ENCODE measurements at places on chromosomes 5 and 9. TPM values are rescaled to one million over a fixed set of nuclear protein-coding genes. Genes with fewer than 3 reads are reported as not detected.

- H3K36me3 ChIP-seq = no peaks in the 10 kb centered on the region
- H3K27me3 ChIP-seq = no peaks in the 10 kb centered on the region
- H3K4me3 ChIP-seq = no peak overlapping the region
- H3K4me1 ChIP-seq = peaks cover 24% of the 10 kb centered on the region
- DNase-seq = no peak
- no peak overlapping the region for H3K27ac ChIP-seq
Measured at GRCh38 chr9:114166614-114167572, 11.6 kb downstream of the COL27A1 start.

DNA sequence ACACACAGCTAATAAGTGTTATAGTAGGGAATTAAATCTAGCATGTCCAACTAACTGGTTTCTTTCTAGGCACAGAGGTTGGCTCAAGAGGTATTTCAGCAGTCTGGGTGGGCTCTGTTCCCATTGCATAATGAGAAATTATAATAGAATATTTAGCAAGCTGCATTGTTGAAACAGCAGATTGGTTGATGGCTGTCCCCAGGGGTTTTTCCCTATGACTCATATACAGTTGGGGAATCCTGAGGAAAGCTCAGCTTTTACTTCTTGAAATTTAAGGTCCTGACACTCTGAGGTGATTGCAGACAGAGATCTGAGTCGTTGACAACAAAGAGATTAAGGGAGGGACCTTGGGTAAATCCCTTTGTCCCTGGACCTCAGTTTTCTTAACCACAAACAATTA, 38.3 kb upstream of the TNFSF8 start:
- H3K27ac ChIP-seq = no peak overlapping the region
- H3K4me1 ChIP-seq = no peaks in the 10 kb centered on the region
- no peaks in the 10 kb centered on the region for H3K27me3 ChIP-seq
- H3K4me3 ChIP-seq = no peak overlapping the region
- no peak for DNase-seq

DNA sequence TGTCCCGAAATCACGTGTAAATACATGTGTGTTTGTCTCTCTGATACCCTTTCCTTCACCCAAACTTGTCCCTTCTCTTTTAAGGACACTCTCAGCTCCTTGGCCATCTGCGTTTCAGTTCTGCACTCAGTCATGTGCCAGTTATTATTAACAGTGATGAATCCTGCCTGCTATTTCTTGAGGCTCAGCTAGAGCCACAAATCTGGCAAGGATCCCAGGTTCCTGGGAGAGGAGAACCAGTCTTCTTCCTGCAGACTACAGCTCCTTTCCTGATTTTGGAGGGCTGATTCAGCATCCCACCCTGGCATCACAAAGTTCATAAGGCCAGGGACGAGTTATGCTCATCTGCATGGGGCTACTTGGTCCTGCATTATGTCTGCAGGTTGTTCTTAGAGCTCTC, 5.6 kb downstream of the MAMDC2 start:
- peak overlapping the region; percentile 82 for H3K27ac ChIP-seq
- H3K4me1 ChIP-seq = no peaks in the 10 kb centered on the region
- no peak overlapping the region for H3K4me3 ChIP-seq
- DNase-seq = peak; percentile 87
- no peaks in the 10 kb centered on the region for H3K36me3 ChIP-seq
- no peaks in the 10 kb centered on the region for H3K27me3 ChIP-seq

- peak overlapping the region; percentile 81 for H3K27ac ChIP-seq
- H3K27me3 ChIP-seq = no peaks in the 10 kb centered on the region
- no peak overlapping the region for H3K4me3 ChIP-seq
- H3K4me1 ChIP-seq = no peaks in the 10 kb centered on the region
- H3K36me3 ChIP-seq = no peaks in the 10 kb centered on the region
Measured at GRCh38 chr9:124262649-124262972, 4.9 kb downstream of the NEK6 start.

DNA sequence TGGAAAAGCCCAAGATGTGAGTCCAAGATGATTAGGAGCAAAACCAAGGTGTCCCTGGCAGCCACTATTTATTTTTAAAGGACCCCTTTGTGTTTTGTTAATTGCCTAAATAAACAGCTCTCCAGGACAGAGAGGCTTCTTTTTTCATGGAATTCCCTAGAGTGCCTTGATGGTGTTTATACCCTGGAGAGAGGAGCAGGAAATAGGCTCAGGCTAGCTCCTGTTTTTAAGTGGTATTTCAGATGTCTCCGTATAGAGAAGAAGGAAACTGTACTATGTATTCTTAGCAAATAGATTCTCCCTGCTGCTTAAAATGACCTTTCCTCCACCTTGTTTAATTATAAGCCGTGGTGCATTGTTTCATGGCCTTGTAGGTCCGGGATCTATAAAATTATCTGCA, 292.4 kb downstream of the CD180 start:
- H3K4me1 ChIP-seq = no peaks in the 10 kb centered on the region
- H3K27me3 ChIP-seq = no peaks in the 10 kb centered on the region
- H3K4me3 ChIP-seq = no peak overlapping the region
- H3K36me3 ChIP-seq = no peaks in the 10 kb centered on the region
- no peak overlapping the region for H3K27ac ChIP-seq
- DNase-seq = no peak

GRCh38 chr9:115456515-115456914, 338.6 kb upstream of the TNC start:
- no peaks in the 10 kb centered on the region for H3K36me3 ChIP-seq
- no peak overlapping the region for H3K4me3 ChIP-seq
- no peaks in the 10 kb centered on the region for H3K4me1 ChIP-seq
- H3K27ac ChIP-seq = no peak overlapping the region

The KCTD16 gene
- total RNA-seq = 0.04 TPM

The ATP6V0E1 gene
- 193 TPM for total RNA-seq

Data from right atrium auricular region (tissue), 2 donors.